Muscle of back (tissue), 13 donors: ENCODE measurements at places on chromosomes 5 and 9. TPM values are rescaled to one million over a fixed set of nuclear protein-coding genes. Genes with fewer than 3 reads are reported as not detected.

Gene ENTPD8
- 0.26 TPM for polyA plus RNA-seq

Gene GARNL3
- 13.6 TPM for polyA plus RNA-seq

Gene WHRN
- 2.4 TPM for polyA plus RNA-seq

Gene SLF1
- polyA plus RNA-seq: 16.5 TPM

Gene DNAI1
- polyA plus RNA-seq: not detected

- no peak for DNase-seq
These were observed 11.4 kb downstream of the OTULIN start for GRCh38 chr5:14675865-14676300.

- DNase-seq: no peak
These were observed 455.3 kb upstream of the SGCD start for GRCh38 chr5:155871623-155872022.

GRCh38 chr5:168408561-168409305 lies 77.5 kb upstream of the RARS1 start:
- DNase-seq: peak; percentile 90

GRCh38 chr5:81183811-81184748 lies 49.0 kb upstream of the CKMT2 start:
- DNase-seq: no peak

DNA sequence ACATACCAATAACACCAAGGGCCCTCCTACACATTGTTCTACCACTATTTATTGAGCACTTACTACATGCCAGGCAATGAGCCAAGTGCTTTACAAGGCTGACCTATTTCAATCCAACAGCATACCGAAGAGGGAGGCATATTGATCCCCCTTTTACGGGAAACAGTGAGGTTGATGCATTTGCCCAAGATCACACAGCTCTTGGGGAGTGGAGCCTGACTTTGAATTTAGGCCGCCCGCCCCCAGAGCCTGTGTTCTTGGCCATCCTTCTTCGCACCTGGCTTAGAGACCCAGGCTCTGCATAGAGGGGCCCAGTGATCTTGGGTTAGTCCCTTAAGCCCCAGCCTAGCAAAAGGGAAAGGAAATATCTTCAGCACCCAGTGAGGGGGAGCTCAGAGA lies 158.1 kb upstream of the IER5L start:
- DNase-seq: peak; percentile 65

DNA sequence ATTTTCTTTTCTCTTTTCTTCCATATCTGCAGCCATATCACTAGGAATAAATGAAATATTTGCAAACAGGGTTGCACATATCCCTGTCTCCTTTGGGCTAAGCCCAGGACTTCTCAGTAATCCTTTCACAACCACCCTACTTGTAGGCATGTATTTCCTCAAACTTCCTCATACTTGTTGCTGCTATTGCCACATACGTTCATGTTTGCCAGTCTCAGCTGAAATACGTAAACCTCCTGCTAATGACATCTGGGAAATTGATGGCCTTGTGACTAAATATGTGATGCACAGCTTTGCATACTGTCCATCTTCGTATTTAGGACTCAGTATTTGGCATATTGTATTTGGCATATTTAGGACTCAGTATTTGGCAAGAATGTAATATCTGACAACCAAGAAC lies 224.6 kb downstream of the PLK2 start:
- no peak for DNase-seq

DNA sequence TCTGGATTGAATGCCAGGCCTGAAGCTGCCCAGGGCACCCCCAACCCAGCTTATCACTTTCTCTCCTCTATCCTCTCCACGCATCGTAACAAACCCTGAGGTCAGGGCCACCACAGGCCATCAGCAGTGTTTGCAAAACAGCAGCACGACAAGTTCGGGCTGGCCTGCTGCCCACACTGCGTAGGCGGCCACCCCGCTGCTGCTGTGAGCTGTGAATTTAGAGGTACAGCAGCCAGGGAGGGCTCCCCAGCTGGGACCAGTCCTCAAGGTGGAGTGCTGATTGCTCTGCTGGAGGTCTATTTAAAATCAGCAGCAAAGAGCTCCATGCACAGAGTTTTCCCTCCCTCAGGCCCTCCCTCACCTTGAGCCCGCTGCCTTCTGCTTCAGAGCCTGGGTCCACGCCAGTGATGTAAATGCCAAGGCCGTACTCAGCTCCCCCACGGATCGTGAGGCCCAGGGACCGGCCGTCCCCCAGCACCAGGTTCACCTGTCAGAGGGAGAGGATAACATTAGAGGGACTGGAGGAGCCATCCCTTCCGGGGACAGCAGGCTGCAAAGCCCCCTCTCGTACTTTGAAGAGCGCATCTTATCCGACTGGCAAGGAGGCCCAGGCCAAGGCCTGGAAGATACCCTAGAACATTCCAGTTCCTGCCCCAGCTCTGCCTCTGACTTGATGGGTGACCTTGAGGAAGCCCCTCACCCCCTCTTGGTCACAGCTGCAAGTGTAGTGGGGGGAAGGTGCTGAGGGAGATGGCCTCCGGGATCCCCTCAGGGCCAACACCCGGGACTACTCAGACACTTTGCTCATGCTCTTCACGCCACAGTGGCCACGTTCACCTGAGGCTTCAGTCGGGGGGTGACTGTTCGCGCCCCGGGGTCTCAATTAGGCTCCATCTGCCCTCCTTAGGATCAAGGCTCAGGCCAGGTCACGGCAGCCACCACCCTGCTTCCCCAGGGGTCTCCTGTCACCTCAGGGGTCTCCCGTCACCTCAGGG lies 39.1 kb downstream of the WHRN start:
- no peak for DNase-seq
